Immature natural killer cell (primary cell): ENCODE measurements at places on chromosomes 2 and 18. TPM values are rescaled to one million over a fixed set of nuclear protein-coding genes. Genes with fewer than 3 reads are reported as not detected.

The CRYBA2 gene
- polyA plus RNA-seq, result not detected

The RTP5 gene
- not detected for polyA plus RNA-seq

The COA5 gene
- 37.5 TPM for polyA plus RNA-seq

The TUBB8B gene
- not detected for polyA plus RNA-seq

The GCA gene
- polyA plus RNA-seq, result 6.1 TPM

The CKAP2L gene
- polyA plus RNA-seq, result 0.91 TPM

The MAL gene
- 1.9 TPM for polyA plus RNA-seq

The UGT1A3 gene
- polyA plus RNA-seq, result not detected

The LBX2 gene
- polyA plus RNA-seq, result not detected

The FBXO41 gene
- not detected for polyA plus RNA-seq

The SLC16A14 gene
- 0.12 TPM for polyA plus RNA-seq

The ALPG gene
- not detected for polyA plus RNA-seq

The LHCGR gene
- polyA plus RNA-seq, result not detected

The CXCR1 gene
- polyA plus RNA-seq, result 64.7 TPM

The AGXT gene
- not detected for polyA plus RNA-seq

The KCNE4 gene
- polyA plus RNA-seq, result not detected

The IL1RN gene
- polyA plus RNA-seq, result 0.44 TPM

The TTN gene
- 0.58 TPM for polyA plus RNA-seq

The SERPINB10 gene
- polyA plus RNA-seq, result not detected

The CAVIN2 gene
- 2.7 TPM for polyA plus RNA-seq

The LYPD6 gene
- not detected for polyA plus RNA-seq

The RASGRP3 gene
- 2.5 TPM for polyA plus RNA-seq

The IL1RL2 gene
- not detected for polyA plus RNA-seq

The TIGD1 gene
- polyA plus RNA-seq, result 1.3 TPM

The ALLC gene
- polyA plus RNA-seq, result not detected

The CROCC2 gene
- not detected for polyA plus RNA-seq

The CYP27A1 gene
- 0.60 TPM for polyA plus RNA-seq

The MYO3B gene
- not detected for polyA plus RNA-seq

The SRD5A2 gene
- not detected for polyA plus RNA-seq

The CHRND gene
- polyA plus RNA-seq, result not detected

The FTCDNL1 gene
- polyA plus RNA-seq, result not detected

The SERPINB11 gene
- polyA plus RNA-seq, result not detected

The NOSTRIN gene
- not detected for polyA plus RNA-seq

The RNF152 gene
- not detected for polyA plus RNA-seq

The NHEJ1 gene
- 21.9 TPM for polyA plus RNA-seq

The FBXO15 gene
- 0.44 TPM for polyA plus RNA-seq

The GPR35 gene
- 1.6 TPM for polyA plus RNA-seq

The CHRNG gene
- not detected for polyA plus RNA-seq

The SMARCAL1 gene
- polyA plus RNA-seq, result 15.1 TPM

The GTF2A1L gene
- not detected for polyA plus RNA-seq

The CDH19 gene
- not detected for polyA plus RNA-seq

The CDKL4 gene
- not detected for polyA plus RNA-seq

The SPDYA gene
- polyA plus RNA-seq, result not detected

The KIF3C gene
- 1.6 TPM for polyA plus RNA-seq

The ARHGAP28 gene
- not detected for polyA plus RNA-seq

The MAPK4 gene
- polyA plus RNA-seq, result not detected

The C1GALT1C1L gene
- not detected for polyA plus RNA-seq
